ENCODE measurements at places on chromosomes 12 and 14. TPM values are rescaled to one million over a fixed set of nuclear protein-coding genes. Genes with fewer than 3 reads are reported as not detected.

GRCh38 chr14:29740491-29740890 is 187.2 kb downstream of the PRKD1 start:
- DNase-seq = no peak

DNA sequence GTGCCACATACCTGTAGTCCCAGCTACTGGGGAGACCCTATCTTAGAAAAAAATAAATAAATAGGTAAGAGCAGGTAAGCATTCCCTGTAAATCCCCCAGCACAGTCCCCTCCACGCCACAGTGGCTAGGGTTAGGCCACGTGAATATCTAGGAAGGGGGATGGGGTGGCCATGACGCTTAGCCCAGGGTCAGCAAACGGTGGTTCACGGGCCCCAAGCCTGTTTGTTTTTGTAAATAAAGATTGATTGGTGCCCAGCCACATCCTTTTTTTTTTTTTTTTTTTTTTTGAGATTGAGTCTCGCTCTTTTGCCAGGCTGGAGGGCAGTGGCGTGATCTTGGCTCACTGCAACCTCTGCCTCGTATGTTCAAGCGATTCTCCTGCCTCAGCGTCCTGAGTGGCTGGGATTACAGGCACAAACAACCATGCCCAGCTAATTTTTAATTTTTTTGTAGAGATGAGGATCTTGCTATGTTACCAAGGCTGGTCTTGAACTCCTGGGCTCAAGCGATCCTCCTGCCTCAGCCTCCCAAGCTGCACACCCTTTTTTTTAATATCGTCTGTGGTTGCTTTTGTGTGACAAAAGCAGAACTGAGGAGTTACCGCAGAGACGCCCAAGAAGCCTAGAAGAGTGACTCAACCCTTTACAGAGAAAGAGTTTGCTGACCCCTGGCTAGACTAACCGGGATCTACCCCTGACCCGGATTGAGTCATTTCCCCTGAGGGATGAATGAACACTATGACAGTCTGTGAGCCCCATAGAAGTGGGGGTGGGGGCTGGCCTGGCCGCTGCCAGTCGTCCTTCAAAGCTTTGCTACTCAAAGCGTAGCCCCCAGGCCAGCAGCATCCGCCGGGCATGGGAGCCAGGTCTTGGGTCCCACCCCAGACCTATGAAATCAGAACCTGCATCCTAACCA is 113.7 kb upstream of the NCOR2 start:
- no peak for DNase-seq

DNA sequence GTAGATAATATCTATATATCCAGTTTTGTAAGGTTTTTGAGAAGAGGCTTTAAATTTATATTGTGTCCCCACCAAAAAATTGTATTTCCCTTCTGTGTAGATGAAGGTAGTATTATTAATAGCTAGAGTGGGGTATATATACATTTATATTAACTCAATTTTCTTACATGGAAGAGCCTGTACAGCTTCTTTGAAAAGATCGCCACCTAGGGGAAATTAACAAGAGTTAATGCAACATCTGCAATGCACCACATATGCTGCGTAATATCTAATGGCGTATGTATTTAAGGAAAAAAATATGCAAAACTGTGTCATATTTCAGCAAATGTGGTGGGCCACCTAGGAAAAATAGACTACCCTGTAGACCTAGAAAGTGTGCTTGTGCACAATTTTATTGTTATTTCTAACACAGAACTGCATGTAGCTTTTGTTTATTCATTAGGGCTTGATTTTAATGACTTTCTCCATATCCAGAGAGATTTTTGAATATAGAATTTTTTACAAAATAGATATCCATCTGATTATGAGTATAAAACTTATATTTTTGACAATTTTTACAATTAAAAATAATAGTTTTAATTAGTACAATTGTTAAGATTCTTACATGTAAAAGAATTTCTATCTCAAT is 14.0 kb downstream of the CCER1 start:
- DNase-seq = no peak

GRCh38 chr14:40417777-40418401 is 985.7 kb upstream of the FBXO33 start:
- DNase-seq = no peak

DNA sequence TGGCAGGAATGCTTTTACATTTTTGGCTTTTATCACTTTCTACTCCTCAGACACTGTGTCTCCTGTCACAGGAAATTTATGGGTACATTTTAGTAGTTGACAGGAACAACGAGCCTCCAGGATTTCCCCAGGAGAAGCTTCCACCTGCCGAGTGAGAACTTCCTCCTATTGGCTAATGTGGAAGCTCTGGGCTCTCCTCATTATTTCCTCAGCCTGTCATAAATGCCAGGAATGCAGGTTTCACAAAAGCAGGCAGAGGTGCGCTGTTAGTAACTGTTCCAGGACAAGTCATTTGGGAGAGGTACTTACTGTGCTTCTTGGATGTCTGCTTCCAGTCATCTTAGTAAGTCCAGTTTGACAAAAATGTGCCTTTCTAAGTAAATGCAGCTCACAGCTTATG is 19.1 kb upstream of the DCP1B start:
- DNase-seq = no peak

GRCh38 chr14:34873589-34874385 is 1.4 kb downstream of the BAZ1A start:
- peak; percentile 96 for DNase-seq

DNA sequence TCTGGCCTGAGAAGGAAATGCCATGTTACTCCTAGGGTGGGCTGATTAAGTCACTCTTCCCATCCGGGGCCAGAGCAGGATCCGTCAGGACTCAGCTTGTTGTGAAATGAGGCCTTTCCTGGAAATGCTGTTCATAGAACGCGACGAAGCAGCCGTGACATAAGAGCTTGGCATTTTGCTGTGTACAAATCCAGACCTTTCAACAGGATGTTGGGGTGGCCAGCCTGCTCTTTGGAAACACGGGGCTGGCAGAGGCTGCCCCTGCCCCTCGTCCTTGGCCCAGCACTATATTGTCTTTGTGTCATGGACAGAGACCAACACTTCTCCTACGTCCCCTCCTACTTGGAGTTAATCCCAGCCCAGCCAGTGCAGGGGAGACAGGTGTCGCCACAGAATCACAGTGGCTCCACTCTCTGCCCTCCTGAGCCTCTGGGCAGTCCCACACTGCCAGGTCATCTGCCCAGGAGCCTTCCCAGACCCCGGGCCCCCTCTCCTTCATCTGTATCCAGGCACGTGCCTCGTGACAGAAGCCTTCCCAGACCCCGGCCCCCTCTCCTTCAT is 18.6 kb upstream of the EIF5 start:
- DNase-seq = peak; percentile 76

The VPS37B gene
- 18.3 TPM for total RNA-seq

The TBX5 gene
- total RNA-seq = not detected

The GPRC5D gene
- total RNA-seq = not detected

GRCh38 chr12:24966951-24967564 is 18.2 kb upstream of the BCAT1 start:
- DNase-seq = no peak

GRCh38 chr12:41452838-41453407 is 264.8 kb downstream of the PDZRN4 start:
- DNase-seq = no peak

DNA sequence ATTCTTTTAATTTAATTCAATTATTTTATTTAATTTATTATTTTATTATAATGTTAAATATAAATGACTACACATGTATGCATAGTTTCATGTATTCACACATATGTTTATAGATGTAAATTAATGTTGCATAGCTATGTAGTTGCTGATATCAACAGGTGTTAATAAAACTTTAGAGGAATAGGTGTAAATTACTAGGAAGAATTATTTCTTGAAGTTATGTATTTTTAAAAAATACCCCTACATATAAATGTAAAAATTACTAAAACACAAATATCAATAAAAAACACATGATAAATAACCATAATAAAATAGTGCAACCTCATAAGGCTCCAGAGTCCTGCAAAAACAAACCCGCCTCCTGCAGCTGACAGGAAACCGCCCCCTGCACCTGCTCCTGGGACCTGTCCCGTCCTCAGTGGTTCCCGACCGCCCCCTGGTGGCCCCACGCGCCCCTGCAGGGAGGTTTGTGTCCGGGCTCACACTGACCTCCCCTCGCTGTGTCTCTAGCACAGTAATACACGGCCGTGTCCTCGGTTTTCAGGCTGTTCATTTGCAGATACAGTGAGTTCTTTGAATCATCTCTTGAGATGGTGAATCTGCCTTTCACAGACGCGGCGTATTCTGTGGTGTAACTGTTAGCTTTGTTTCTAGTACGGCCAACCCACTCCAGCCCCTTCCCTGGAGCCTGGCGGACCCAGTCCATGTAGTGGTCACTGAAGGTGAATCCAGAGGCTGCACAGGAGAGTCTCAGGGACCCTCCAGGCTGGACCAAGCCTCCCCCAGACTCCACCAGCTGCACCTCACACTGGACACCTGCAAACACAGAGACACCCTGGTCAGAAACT is 1264.0 kb downstream of the TMEM121 start:
- DNase-seq = peak; percentile 84

GRCh38 chr14:67170660-67171059 is 18.6 kb upstream of the GARIN2 start:
- no peak for DNase-seq

- DNase-seq = no peak
These were observed 503.9 kb downstream of the NELL2 start for GRCh38 chr12:44372259-44372658.

- DNase-seq = no peak
These were observed 174.1 kb downstream of the CRADD start for GRCh38 chr12:93851257-93851671.

- DNase-seq = no peak
These were observed 187.3 kb downstream of the CHST11 start for GRCh38 chr12:104643819-104644669.

DNA sequence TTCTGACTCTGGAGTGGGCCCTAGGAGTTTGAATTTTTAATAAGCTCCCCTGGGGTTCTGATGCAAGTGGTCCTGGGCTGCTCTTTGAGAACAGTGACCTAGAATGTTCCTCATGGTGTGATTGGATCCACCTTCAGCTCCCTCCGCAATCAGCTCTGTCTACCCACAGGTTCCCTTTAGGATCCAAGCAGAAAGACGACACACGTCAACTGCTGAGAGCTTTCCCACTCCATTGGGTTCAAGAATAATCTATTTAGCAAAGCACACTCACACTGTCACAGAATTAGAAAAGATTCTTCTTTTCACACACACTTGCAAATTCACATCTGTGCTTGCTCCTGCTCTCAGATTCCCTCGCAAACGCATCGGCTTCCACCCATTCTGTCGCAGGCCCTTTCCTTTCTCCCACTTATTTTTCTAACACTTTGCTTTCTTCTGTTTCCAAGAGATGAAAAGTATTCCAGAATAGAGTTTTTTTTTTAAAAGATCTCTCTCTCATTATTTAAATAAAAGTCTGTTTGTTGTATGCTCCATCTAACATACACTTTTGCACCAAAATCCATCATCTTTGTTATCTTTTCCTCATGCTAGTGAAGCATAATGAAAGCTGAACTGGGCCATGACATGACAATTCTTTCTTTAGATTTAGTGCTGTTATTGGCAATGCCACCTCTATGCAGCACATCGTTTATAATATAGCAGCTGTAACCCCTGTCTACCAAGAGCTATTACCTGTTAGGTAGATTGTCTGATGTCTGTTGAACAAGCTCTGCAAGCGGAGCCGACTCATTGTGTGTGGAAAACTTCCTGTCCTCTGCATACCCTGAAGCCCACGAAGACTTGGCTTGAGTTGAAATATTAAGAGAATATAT is 73.1 kb downstream of the CACNA1C start:
- peak; percentile 26 for DNase-seq

The MYF6 gene
- total RNA-seq = not detected

- no peak for DNase-seq
These were observed 485.5 kb downstream of the BCAT1 start for GRCh38 chr12:24463375-24463774.

DNA sequence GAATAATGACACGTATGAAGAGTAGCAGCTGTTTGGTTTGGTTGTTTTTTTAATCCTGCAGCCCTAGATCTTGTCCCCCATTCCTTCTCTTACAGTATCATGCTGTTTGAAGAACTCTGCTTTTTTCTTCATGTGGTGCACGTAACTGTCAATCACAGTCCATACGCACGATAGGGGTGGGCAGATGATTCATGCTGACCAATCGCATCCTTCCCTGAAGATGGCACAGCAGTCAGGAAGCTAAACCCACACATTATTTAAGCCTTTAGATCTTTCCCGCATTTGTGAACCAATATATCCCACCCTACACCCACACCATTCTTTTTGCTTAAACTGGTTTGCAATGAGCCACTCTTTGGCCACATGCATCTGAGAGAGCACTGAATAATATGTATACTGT is 158.9 kb upstream of the PLEKHA5 start:
- no peak for DNase-seq

DNA sequence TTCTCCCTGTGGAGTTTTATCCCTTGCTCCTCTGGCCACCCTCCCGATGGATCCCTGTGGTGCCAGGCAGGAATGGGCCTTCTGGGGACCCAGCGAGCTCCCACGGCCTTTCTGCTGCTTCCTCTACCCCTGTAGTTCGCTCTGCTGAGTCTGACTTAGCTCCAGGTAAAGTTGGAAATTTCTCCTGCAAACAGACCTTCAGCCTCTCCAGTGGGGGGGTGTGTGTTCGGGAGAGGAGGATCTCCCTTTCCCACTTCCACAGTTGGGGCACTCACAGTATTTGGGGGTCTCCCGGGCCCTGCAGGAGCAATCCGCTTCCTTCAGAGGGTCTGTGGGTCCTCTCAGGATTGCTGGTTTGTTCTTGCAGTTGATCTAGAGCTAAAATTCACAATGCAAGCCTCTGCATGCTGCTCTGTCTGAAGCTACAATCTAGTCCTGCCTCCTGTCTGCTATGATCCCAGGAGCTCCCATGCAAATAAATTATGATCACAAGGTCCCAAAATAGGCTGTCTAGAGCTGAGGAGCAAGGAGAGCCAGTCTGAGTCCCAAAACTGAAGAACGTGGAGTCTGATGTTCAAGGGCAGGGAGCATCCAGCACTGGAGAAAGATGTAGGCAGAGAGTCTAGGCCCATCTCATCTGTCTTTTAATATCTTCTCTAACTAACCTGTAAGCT is 18.3 kb downstream of the MTRFR start:
- DNase-seq = peak; percentile 14

DNA sequence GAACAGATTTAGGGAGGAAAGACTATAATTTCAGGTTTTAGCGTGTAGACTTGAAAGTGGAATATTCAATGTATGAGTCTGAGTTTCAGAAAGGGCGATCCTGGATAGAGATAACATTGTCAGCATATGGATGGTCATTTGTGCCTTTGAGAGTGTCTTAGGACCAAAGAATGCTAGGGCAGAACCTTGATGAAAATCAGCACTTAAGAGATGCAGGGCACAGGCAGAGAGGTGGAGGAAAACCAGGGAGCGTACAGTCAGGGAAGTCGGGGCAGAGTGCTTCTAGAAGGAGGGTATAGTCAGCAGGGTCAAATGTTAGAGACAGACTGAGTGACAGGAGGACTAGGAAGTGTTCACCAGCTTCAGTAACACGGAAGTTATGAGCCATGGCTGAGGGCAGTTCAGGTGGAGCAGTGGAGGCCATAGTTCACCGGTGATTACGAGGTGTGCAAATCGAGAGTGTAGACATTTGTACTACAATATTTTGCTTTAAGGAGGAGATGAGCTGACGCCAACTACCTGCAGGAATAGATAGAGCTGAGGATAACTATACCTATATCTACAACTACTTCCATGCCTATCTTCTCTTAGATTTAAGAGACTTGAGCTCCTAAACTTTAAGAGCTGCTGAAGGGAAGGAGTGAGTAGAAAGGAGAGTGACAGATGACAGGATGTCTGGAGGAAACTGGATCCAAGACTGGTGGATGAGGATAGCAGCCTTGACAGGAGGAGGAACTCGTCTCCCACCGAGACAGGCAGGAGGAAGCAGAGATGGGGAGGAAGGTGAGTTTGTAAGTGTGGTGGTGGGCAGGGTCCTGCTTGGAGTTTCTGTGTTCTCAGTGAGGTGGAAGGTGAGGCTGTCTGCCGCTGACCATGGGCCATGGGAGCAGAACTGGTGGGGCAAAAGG is 6.5 kb downstream of the CBLN3 start:
- DNase-seq = no peak

- DNase-seq = no peak
These were observed 49.9 kb downstream of the HELB start for GRCh38 chr12:66352197-66352596.
